Spinal cord (tissue), 10 donors: ENCODE measurements at places on chromosomes 7 and 10.

- no peak overlapping the region for H3K4me3 ChIP-seq
- H3K27ac ChIP-seq, result no peak overlapping the region
- H3K4me1 ChIP-seq, result peaks cover 14% of the 10 kb centered on the region
- DNase-seq, result peak; percentile 29
- peaks cover 37% of the 10 kb centered on the region for H3K36me3 ChIP-seq
These were observed 86.1 kb downstream of the VOPP1 start for GRCh38 chr7:55486192-55486590.

- no peak for DNase-seq
- no peak overlapping the region for H3K27ac ChIP-seq
- no peaks in the 10 kb centered on the region for H3K36me3 ChIP-seq
- H3K4me3 ChIP-seq, result no peak overlapping the region
These were observed 2.0 kb upstream of the C10orf120 start for GRCh38 chr10:122701652-122702051.

DNA sequence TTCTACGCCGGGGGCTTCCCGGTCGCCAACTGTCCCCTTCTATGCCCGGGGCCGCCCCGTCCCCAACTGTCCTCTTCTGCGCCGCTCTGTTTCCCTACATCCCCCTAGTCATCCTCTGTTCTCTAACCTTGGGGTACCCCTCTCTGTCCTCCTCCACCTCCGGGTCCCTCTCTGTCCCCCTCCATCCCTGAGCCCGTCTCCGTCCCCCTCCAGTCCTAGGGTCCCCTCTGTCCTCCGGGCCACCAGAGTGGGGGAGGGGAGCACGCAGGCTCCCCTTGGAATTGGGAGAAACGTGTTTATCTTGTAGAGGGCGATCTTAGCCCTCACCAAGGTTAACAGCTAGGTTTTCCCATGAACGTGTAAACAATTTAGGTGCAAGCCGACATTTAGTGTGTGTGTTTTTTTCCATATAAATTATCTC, 852 bp upstream of the KLF6 start:
- peaks cover 26% of the 10 kb centered on the region for H3K4me1 ChIP-seq
- peak overlapping the region; percentile 96 for H3K27ac ChIP-seq
- peak overlapping the region; percentile 78 for H3K4me3 ChIP-seq
- DNase-seq, result peak; percentile 83

DNA sequence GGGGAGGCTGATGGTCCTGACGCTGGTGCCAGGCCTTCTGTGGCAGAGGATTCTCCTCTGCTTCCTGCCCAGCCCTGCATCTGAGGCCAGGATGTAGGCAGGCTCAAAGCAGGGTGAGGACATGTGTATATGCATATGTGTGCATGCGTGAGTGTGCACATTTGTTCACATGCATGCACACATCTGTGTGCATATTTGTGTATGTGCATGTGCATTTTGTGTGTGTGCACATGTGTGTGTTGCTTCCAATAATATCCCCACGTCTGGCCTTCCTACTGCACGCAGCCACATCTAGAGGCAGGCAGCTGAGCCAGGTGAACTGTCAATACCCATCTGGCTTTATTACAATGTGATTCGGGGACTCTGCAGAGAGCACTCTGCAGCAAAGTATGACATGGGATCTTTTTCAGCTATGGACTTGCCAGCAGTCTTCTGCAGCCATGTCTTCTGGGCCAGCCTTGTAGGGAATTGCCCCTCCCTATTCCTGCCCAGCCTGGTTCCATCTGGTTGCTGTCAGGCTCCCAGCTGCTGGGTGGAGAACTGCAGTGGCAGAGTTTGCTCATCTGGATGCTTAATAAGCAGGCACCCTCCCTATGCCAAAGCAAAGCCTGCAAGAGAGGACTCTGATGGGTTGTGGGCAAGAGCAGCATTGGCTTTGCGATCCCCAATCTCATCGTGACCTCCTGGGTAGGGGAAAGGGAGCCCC, 140.7 kb downstream of the PFKFB3 start:
- H3K4me3 ChIP-seq, result no peak overlapping the region
- H3K36me3 ChIP-seq, result no peaks in the 10 kb centered on the region
- no peaks in the 10 kb centered on the region for H3K27me3 ChIP-seq
- H3K4me1 ChIP-seq, result peaks cover 34% of the 10 kb centered on the region
- H3K27ac ChIP-seq, result no peak overlapping the region

DNA sequence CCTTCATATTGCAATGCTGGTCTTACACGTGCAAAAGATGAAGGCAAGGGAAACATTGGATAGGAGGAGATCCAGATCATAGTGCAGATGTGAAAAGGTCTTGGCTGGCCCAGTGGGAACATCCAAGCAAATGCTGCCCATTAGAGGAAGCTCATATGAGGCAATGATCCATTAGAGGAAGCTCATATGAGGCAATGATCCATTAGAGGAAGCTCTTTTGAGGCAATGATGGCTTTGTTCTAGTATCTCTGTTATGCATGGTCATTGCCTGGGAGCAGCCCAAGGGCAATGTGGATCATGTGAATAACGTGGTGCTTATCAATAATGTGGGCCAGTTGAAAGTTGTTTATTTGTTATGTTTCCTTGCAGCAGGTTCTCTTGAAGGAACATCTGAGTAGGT, 37.8 kb downstream of the STEAP4 start:
- H3K27me3 ChIP-seq, result no peaks in the 10 kb centered on the region
- no peak overlapping the region for H3K4me3 ChIP-seq
- H3K27ac ChIP-seq, result no peak overlapping the region
- H3K4me1 ChIP-seq, result no peaks in the 10 kb centered on the region
- DNase-seq, result no peak
- no peaks in the 10 kb centered on the region for H3K36me3 ChIP-seq

DNA sequence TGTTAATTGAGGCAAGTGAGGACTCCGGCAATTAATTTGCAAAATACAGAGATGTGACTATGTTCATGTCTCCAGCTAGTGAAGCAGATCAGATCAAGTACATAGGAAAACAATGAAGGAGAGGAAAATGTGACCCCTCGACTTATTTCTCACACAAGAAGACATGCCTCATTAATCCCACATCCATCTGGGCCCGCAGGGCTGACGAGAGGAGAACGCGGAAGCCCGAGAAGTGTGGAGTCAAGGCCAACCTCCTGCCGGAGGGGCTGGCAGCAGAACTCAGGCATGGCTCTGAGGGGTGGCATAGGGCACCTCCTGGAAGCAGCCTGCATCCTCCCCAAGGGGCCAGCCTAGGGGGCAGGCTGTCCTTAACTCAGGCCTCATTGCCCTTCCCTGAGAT, 54.4 kb downstream of the ZNF503 start:
- H3K4me3 ChIP-seq, result no peak overlapping the region
- H3K27me3 ChIP-seq, result no peaks in the 10 kb centered on the region
- H3K27ac ChIP-seq, result no peak overlapping the region

GRCh38 chr10:89134963-89135362, 72.2 kb downstream of the CH25H start:
- H3K27ac ChIP-seq, result no peak overlapping the region
- no peaks in the 10 kb centered on the region for H3K27me3 ChIP-seq
- H3K4me3 ChIP-seq, result no peak overlapping the region
- no peak for DNase-seq
- no peaks in the 10 kb centered on the region for H3K4me1 ChIP-seq
- no peaks in the 10 kb centered on the region for H3K36me3 ChIP-seq

GRCh38 chr10:62011558-62011957, 110.1 kb downstream of the ARID5B start:
- DNase-seq, result no peak
- no peaks in the 10 kb centered on the region for H3K4me1 ChIP-seq
- H3K4me3 ChIP-seq, result no peak overlapping the region
- no peaks in the 10 kb centered on the region for H3K36me3 ChIP-seq
- no peak overlapping the region for H3K27ac ChIP-seq
